ENCODE measurements at places on chromosomes 2 and 18. TPM values are rescaled to one million over a fixed set of nuclear protein-coding genes. Genes with fewer than 3 reads are reported as not detected.

Gene BOK
- 10.7 TPM for total RNA-seq

Gene CGREF1
- 18.8 TPM for total RNA-seq

Gene INPP1
- 36.6 TPM for total RNA-seq

Gene RNPEPL1
- total RNA-seq: 71.1 TPM

Gene IAH1
- 48.1 TPM for total RNA-seq

Gene GNAL
- total RNA-seq: 20.4 TPM

- H3K27ac ChIP-seq: no peak overlapping the region
- no peak for DNase-seq
- no peaks in the 10 kb centered on the region for H3K4me1 ChIP-seq
- H3K36me3 ChIP-seq: no peaks in the 10 kb centered on the region
- no peaks in the 10 kb centered on the region for H3K27me3 ChIP-seq
Observed at GRCh38 chr2:235149240-235149659, 197.4 kb downstream of the SH3BP4 start.

DNA sequence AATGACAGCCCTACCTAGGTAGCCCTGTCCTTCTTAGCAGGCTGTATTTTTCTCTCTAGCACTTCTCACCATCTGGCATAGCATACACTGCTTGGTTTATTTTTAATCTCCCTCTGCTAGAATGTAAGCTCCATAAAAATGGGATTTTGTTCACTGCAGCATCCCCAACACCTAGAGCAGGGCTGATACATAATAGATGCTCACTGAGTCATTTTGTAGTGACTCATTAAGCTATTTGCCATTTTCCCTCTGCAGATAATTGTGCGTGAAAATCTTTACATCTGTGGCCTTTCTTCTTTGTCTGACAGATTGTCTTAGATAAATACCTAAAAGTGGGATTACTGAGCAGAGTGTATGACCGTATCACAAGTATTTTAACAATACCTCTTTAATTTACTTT is 82.5 kb downstream of the CERS6 start:
- no peaks in the 10 kb centered on the region for H3K27me3 ChIP-seq
- H3K36me3 ChIP-seq: no peaks in the 10 kb centered on the region
- DNase-seq: no peak

- no peaks in the 10 kb centered on the region for H3K27me3 ChIP-seq
- no peaks in the 10 kb centered on the region for H3K36me3 ChIP-seq
- no peak within 1 kb of the TSS for H3K27ac ChIP-seq
- DNase-seq: no peak
- H3K4me3 ChIP-seq: no peak within 1 kb of the TSS
Observed at GRCh38 chr18:9885170-9886004, at the start of gene TXNDC2. TSS of gene TXNDC2 (plus strand) at chr18:9885973. CDS start at chr18:9886681, 708 bp downstream.

- H3K27ac ChIP-seq: no peak overlapping the region
- H3K4me3 ChIP-seq: no peak overlapping the region
- H3K4me1 ChIP-seq: no peaks in the 10 kb centered on the region
- no peak for DNase-seq
- H3K36me3 ChIP-seq: no peaks in the 10 kb centered on the region
Observed at GRCh38 chr2:136927156-136927555, 161.8 kb downstream of the THSD7B start.

DNA sequence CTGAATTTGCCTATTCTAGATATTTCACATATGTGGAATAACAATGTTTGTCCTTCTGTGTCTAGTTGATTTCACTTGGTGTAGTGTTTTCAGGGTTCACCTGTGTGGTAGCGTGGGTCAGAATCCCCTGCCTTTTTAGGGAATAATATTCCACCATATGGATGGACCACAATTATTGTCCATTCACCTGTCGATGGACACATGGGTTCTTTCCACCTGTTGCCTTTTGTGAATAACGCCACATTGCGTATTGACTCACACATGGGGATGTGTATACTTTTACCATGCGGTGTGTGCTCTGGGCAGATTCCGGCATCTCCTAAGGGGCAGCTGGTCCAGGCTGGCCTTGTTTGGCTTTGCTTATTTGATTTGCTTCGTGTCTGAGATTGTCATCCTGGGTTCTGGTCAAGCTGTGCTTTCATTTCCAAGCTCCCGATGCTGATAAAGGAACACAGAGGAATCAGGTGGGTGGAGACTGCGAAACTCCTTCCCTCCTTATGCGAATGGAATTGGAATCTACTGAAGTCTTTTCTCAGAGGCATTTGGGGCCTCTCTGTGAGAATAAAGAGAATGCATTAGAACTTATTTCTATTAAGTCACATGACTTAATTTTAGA is 18.9 kb upstream of the ALLC start:
- no peaks in the 10 kb centered on the region for H3K27me3 ChIP-seq
- DNase-seq: no peak
- no peak overlapping the region for H3K27ac ChIP-seq
- H3K4me1 ChIP-seq: no peaks in the 10 kb centered on the region
- H3K4me3 ChIP-seq: no peak overlapping the region

- peaks cover 42% of the 10 kb centered on the region for H3K4me1 ChIP-seq
- H3K36me3 ChIP-seq: peaks cover 10% of the 10 kb centered on the region
- no peaks in the 10 kb centered on the region for H3K27me3 ChIP-seq
- H3K4me3 ChIP-seq: peak overlapping the region; percentile 18
- H3K27ac ChIP-seq: peak overlapping the region; percentile 90
Observed at GRCh38 chr2:237873421-237873831, 14.0 kb downstream of the RAMP1 start.

DNA sequence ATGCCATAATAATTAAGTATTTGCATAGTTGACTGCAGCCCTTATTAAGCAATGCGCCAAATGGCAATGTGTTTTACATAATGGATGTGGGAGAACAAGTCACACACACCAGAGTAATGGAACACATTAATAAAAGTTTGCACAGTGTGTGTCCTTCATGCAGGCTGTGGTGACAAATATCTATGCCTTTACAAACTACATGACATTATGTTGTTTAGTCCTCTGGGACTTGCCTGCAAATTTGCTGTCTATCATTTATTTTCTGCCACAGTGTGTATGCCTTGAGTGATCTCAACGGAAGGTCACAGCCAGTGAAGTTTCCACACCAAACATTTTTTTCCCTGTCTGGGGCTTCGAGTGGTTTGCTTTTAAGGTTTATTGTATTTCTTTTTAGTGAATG is 175.2 kb upstream of the TMEFF2 start:
- no peak overlapping the region for H3K4me3 ChIP-seq
- no peaks in the 10 kb centered on the region for H3K27me3 ChIP-seq
- no peak overlapping the region for H3K27ac ChIP-seq
- no peaks in the 10 kb centered on the region for H3K4me1 ChIP-seq

DNA sequence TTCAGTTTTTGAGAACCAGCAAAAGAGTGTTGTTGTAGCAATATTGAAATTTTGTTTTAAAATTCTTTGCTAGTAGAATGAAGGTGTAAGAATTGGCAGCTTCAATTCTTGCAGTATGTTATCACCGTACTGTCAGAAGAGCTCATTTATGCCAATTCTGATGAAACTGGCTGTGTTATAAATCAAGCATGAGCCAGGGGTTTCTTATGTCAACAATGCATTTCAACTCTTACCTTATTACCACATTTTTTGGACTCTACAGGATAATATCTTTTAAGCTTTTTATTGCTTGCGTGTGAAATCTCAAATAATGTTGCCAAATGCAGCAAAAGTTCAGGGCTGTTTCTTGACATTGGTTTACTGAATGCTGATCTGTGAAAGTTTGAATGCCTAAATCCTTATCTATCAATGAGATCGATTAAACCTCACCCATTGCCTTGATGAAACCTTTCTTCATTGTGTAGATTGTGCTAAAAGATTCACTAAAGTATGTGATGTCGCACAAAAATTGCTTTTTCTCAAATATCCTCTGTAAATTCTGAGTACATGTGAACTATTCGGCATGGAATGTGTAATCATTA is 1389.3 kb upstream of the ZEB2 start:
- H3K4me3 ChIP-seq: no peak overlapping the region
- no peak for DNase-seq
- H3K4me1 ChIP-seq: no peaks in the 10 kb centered on the region
- H3K36me3 ChIP-seq: no peaks in the 10 kb centered on the region

- H3K27me3 ChIP-seq: no peaks in the 10 kb centered on the region
- no peak overlapping the region for H3K4me3 ChIP-seq
- DNase-seq: no peak
- H3K27ac ChIP-seq: no peak overlapping the region
- H3K36me3 ChIP-seq: no peaks in the 10 kb centered on the region
- peaks cover 10% of the 10 kb centered on the region for H3K4me1 ChIP-seq
Observed at GRCh38 chr2:159706385-159706980, 5.8 kb upstream of the MARCHF7 start.

- H3K27me3 ChIP-seq: no peaks in the 10 kb centered on the region
- DNase-seq: no peak
- no peaks in the 10 kb centered on the region for H3K36me3 ChIP-seq
- no peak overlapping the region for H3K27ac ChIP-seq
- H3K4me3 ChIP-seq: no peak overlapping the region
- H3K4me1 ChIP-seq: no peaks in the 10 kb centered on the region
Observed at GRCh38 chr2:234427081-234428061, 69.5 kb downstream of the ARL4C start.

All from thoracic aorta (tissue), 2 donors.